CD4-positive, alpha-beta memory T cell (primary cell): ENCODE measurements at places on chromosomes 12 and 14. TPM values are rescaled to one million over a fixed set of nuclear protein-coding genes. Genes with fewer than 3 reads are reported as not detected.

DNA sequence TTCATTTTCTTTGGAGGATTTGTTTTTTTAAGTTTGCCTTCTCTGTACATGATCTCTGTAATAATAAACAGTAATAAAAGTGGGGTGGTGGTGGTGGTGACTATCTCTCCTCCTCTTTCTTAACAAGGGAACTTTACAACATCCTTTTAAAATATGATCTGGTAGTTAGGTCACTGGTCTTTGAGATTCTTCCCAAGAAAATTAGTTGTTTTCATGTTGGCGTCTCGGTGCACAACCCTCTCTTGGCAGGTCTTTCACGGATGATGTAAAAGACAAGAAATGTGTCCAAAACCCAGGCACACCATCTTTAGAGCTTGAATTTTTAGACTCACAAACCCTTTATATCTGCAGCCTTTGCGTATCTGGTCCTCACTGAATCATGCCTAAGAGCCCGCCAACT is 488.5 kb upstream of the TBX3 start:
- DNase-seq = no peak

- DNase-seq = no peak
Observed at GRCh38 chr14:104109731-104110361, 24.3 kb downstream of the ASPG start.

Gene ERP27
- polyA plus RNA-seq = 3.4 TPM

Gene KRT72
- polyA plus RNA-seq = not detected

Gene PSMD9
- 111 TPM for polyA plus RNA-seq

DNA sequence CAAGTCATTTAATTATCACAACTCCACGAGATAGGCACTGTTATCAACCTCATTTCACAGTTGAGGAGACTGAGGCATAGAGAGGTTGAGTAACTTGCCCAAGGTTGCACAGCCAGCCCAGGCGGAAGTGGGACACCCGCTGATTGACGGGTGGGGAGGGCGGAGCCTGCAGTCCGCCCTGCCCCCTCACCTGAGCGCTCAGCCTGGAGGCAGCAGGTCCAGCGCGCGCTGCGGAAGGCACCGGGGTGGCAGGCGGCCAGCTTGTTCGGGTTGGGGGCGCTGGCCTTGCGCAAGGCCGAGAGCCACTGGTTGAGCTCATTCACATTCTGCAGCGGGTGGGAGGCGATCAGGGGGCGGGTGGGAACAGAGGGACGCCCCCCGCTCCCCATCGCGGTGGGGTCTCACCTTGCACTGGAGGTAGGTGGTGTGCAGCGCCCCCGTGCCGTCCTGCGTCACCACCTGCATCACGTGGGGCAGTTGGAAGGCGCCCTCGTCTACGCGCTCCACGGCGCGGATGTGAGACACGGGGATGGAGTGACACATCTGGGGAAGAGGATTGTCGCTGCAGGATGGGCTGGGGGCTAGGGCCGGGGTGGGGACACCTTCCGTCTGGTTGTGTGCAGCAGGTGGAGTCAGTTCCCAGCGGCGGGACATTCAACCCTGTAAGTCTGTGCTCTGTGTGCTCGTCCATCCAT is 31.7 kb downstream of the RASAL1 start:
- peak; percentile 77 for DNase-seq

- DNase-seq = no peak
Observed at GRCh38 chr12:78490861-78491260, 373.7 kb upstream of the SYT1 start.

DNA sequence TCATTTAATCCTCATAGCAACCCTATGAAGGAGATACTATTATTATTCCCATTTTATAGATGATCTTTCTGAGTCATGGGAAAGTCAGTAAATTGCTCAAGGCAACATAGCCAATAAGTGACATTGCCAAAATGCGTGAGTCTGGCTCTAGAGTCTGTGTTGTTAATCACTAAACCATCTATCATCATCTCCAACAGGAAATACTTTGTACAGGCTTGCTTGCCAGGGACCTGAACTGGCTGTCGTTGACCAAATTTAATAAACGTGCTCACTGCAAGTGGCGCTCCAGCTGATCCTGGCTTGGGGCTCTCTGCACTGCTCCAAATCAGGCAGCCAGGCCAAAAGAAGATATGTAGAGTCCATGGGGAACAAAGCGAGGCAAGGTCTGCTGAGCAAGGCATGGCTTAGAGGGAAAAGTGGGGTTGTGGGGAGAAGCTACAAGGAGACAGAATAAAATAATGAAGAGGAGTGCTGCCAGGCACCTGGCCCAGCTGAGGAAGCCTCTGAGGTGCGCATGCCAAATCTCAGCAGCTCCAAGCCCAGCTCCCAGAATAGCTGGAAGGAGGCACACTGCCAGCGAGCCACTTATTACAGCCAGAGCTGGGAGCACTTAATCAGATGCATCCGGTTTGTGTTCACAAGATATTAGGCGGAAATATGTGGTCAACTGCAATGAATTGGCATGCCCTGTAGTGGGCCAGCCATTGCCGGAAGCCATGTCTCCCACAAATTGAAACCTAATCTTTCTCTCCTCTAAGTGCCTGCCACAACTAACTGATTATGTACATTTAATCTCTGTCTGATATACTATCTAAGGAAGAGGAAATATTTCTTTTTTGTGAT is 43.3 kb upstream of the PTPRO start:
- peak; percentile 3 for DNase-seq

DNA sequence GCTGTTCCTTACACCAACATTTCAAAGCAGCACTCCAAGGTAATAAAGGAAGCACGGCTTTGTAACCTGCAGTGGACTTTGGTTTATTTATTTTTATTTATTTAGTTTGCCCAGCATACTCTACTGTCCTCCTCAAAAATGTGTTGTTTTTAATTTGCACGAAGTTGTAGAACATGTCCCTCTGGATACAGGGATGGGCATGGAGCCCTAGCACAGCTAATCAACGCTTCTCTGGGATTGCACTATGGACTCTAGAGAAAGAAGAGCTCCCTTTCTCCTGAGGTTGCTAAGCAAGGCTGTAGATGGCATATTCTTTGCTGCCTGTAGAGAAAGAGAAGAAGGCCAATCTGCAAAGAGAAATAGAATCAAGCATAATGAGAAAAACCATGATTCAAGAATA is 5.9 kb upstream of the ANAPC5 start:
- no peak for DNase-seq

Gene SAMD4A
- polyA plus RNA-seq = 0.72 TPM

Gene PTGDR
- 7.2 TPM for polyA plus RNA-seq

DNA sequence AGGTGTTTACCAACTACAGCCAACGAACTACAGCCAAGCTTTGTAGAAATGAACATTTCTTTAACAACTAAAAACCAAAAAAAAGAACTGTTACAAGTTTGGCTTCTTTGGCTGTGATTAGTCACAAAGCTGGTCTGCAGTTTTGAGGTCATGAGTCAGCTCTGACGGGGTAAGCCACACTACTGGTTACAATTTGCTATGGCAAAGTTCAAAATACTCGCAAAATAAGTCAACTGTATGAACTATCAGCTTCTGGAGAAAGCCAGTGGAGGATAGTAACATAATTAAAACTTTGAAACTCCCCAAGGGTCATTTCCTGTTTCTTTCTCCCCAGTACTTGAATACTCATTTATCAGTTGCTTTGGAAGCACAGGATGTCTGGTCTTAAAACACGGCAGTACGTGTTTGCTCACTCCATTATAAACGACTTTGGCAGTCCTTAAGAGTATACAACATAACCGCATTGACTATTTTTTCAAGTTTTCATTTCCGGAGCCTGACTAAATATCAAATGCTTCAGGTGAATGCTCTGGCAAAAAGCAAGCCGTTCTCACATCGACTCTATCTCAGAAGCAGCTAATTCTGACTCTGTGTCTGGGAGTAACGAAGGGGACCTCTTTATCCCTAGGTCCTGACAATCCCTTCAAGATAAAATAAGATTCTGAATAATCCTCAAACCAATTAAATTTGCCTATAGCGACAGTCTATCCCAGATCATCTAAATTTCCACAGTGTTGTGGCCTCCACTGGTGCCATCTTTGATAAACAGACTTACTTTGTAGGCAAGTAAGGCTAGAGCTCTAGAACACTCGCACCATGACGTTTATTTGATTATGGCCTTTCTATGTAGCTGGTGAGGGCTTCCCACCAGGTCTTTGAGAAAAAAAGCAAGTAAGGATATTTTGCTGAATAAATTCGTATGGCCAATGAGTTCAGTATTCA is 10.6 kb downstream of the PHLDA1 start:
- DNase-seq = peak; percentile 84

Gene ITGB7
- polyA plus RNA-seq = 271 TPM
